T-helper 2 cell (primary cell): ENCODE measurements at places on chromosomes 6 and 20.

DNA sequence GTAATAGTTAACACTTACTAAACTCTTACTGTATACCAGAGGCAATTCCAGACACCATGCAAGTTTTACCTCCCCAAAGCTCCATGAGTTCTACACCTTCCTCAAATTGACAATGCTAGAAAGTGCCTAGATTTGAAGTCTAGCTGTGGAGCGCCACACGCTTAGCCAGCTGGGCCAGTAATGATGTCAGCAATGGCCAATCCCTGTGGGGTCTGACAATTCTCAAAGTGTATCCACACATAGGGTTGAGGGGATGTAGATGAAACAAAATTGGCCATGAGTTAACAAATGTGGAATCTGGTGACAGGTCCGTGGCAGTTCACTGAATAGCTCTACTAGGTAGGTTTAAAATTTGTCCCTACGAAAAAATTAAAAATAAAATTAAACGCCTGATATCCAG, 1.3 kb downstream of the ZNF343 start:
- DNase-seq, result no peak

GRCh38 chr20:39913274-39913673, 775.8 kb downstream of the MAFB start:
- no peak for DNase-seq

GRCh38 chr6:133062696-133063306, 178.4 kb upstream of the EYA4 start:
- DNase-seq, result no peak

DNA sequence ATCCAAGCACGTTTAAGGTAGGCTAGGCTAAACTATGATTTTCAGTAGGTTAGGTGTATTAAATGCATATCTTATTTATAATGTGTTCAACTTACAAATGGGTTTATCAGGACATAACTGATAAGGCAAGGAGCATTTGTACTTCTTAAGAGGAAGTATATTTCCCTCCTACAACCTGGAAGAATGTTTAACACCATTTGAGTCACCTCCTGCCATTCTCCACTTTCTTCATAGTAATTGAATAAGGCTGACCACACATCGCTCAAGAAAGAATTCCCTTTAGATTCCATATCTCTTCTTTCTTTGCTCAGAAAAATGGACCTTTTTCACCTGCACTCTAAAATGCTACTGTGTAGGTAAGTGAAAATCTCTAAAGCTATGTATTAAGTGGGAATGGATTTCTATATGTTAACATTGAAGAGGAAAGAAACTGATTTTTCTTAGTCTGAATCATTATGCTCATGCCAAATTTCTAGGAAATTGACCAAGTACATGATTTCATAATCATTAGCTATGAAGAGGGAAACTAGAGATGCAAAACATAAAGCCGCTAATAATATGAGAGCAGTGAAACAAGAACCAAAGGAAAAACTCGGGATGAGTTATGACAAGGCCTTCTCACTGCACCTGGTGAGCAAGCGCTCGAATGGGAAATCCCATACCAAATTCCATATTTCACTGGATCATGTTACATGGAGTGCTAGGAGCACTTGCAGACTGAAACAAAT, 210.4 kb downstream of the ALDH8A1 start:
- DNase-seq, result no peak

- DNase-seq, result peak; percentile 87
Observed at GRCh38 chr6:167047554-167047953, 48.4 kb downstream of the CEP43 start.

DNA sequence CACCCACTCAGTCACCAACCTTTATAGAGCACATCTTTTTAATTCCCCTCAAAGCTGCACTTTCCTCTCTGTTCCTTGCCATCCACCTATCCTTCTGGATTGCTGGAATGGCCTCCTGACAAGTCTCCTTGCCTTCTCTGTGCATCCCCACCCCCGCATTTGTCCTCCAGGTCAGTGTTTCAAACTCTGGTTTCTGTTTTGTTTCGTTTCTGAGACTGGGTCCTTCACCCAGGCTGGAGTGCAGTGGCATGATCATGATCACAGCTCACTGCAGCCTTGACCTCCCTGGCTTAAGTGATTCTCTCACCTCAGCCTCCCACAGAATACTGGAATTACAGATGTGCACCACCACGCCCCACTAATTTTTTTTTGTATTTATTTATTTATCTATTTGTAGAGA, 96.2 kb downstream of the PLCB1 start:
- DNase-seq, result no peak

- no peak for DNase-seq
Observed at GRCh38 chr6:42292004-42292740, 74.5 kb upstream of the MRPS10 start.

GRCh38 chr6:166772518-166772917, 145.5 kb upstream of the RPS6KA2 start:
- no peak for DNase-seq

- DNase-seq, result no peak
Observed at GRCh38 chr20:46799781-46800408, 90.4 kb downstream of the SLC2A10 start.

DNA sequence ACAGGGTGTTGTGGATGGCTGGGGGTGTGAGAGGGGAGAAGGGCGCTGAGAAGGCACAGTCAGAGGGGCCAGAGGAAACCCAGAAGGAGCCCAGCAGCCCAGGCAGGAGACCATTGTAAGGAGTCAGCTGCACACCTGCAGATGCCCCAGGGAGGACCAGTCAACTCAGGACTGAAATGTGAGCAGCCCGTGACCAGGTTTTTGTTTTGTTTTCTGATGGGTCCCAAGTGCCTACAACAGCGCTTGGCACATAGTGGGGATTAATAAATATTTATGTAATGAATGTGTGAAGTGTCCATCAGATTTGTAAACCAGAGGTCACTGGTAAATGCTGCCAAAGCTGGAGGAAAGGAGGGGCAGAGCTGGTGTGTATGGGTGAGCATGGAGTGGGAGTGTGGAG, 30.2 kb downstream of the TRAM2 start:
- no peak for DNase-seq

GRCh38 chr6:145147559-145147958, 587.8 kb downstream of the EPM2A start:
- DNase-seq, result no peak

DNA sequence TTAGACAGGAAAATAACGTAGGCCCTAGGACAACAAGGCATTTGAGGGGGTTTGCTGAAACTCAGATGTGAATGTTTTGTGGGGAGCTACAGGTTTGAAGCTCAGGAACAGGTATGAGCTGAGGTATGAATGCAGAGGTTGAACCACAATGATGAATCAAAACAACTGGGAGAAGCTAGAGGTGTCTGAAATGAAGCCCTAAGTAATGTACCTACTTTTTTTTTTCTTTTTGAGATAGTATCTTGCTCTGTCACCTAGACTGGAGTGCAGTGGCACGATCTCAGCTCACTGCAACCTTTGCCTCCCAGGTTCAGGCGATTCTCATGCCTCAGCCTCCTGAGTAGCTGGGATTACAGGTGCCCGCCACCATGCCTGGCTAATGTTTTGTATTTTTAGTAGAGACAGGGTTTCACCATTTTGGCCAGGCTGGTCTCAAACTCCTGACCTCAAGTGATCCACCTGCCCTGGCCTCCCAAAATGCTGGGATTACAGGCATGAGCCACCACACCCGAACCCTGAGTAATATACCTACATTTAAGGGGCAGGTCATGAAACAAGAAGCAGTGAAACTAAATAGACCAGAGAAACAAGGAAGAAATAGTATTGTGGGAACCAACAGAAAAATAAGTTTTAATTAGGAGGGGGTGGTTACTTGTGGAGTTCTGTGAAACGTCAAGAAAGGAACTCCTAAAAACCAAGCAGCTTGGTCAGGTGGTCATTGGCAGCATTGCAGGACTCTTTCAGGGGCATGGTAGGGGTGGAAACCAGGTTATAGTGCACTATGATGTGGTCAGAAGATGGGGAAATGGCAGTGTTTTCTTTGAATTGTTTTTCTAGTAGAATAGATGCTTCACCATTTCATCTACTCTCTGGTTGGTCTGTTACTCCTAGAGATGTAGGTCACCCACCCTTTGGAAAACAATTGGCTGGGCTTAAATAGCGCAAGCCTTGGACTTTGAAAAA, 138.1 kb downstream of the CD164 start:
- no peak for DNase-seq

- DNase-seq, result no peak
Observed at GRCh38 chr20:29086938-29087337, 2170.5 kb upstream of the DEFB115 start.

DNA sequence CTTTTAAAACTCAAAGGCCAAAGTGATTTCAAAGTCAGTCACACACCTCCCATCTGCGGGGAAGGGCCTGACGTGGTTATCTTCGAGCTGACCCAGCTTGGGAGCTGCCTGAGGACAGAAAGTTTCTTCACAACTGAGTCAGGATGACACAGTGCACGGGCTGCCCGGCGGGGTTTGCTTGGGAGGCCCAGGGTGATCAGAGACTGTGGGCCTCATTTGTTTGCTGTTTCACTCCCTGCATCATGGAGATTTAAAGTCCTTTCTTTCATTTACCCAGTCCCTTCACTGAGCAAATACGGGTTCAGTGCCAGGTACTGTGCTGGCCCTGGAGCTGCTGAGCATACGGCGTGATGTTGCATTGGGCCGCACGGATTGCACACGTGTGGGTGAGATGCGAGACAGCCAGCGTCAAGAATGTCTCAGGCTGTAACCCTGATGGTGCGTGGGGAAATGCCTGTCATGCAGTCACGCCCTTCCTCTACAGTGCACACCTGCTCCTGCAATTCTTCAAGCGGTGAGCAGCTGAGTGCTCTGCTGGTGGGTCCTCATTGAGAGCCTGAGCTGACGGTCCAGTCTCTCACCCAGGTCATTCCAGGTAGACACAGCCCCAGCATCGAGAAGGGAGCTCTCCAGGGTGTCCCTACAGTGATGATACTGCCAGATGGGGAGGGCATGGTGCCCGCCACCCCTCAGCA, 82.7 kb upstream of the PMEPA1 start:
- no peak for DNase-seq

DNA sequence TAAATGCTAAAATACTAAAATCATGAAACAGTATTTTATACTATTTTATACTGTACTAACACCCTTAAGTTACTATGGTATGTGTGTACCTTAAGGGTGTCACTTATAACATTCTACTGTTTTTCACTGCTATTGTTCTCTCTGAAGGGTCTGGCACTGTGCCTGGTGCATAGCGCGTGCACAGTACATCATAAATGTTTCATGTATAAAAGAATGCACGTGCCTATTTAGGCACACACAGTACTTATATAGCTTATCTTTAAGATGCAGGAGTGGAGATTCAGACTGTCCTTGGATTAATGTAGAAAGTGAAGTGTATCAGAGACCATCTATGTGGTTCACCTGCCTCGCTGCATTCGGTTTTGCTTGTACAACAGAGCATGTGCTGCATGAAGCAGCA, 64.0 kb upstream of the SGK1 start:
- DNase-seq, result no peak

- DNase-seq, result no peak
Observed at GRCh38 chr20:36261389-36262105, 25.3 kb downstream of the AAR2 start.

GRCh38 chr6:38234934-38235682, 404.6 kb downstream of the BTBD9 start:
- no peak for DNase-seq
